ENCODE measurements at places on chromosomes 7 and 10.
A peak's percentile ranks its signal among the peaks of the same experiment; 100 is the strongest.

- peak; percentile 75 for DNase-seq
These were observed 4.7 kb upstream of the SPAG6 start for GRCh38 chr10:22340329-22341189.

DNA sequence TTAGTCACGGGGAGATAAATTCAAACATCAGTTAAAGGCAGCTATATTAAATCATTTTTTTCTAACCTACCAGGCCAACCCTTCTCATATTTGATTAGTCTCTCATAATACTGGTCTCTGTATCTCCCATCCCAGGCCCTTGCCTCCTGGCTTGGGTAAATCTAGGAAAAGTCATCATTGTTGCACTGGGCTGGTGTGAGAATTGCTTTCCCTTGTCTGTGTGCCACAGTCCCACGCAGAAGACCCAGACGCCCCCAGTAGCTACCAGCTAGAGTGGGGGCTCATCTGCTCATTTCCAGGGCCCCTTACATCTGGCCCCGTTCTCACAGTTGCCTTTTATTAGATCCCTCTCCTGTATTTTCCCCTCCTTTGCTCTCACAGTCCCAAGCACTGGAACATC, 67.6 kb upstream of the VIPR2 start:
- DNase-seq, result no peak

GRCh38 chr10:81135851-81136250, 598.1 kb downstream of the SH2D4B start:
- no peak for DNase-seq

- DNase-seq, result peak; percentile 86
These were observed 50.9 kb downstream of the AASS start for GRCh38 chr7:122092964-122093797.

DNA sequence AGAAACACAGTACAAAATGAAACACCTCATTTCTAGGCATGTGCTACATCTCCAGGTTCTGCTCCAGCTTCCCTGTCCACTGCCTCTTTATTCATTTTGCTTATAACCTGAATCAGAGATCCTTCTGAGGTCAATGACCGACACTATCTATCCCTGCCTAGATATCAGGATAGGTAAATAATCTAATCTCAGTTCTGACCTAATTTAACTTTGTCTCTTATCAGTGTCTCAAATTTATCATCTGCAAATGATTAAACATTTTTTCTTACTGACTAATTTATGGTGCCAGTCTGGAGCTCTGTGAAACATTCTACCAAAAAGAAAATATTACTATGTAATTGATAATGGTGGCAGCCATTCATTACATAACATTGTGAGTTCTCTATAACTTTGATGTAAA, 61.1 kb downstream of the SGCE start:
- DNase-seq, result no peak

DNA sequence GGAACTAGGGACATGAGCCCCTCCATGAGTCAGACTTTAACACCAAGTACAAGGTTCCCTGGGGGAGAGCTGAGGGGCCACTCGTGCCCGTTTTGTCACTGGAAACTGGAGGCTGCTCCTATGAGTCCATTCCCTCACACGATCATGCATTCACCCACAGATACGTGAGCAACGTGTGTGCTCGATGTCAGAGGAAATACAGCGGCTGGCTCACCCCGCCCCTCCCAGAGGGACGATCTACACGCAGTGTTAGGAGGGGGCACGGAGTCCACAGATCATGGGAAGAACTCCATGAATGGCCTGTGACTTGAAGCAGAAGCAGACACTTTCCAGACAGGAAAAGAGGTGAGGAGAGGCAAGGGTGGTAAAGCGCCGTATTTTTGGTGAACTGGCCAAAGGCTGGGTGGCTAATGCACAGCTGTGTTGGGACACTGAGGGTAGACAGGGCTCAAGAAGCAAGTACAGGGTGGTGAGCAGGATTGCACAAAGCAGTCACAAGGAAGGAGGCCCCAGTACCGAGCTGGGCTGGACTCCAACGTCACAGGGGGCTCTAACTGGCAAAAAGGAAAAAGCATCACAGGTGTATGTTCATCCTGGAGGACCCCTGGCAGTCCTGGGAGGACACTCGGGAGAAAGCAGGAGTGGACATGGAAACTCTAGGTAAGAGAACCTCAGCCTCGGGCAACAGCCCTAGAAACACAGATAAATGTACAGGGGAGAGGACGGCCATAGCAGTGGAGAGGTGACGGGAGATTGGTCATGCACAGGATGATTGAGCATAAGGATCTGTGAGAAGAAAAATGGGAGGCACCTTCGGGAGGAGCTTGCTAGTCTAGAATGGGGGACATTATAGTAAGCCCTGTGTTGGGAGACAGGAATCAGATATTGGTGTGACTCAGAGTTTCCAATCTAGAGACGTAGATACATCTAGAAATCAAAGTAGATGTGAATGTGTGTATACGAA, 41.2 kb downstream of the TNS3 start:
- no peak for DNase-seq

DNA sequence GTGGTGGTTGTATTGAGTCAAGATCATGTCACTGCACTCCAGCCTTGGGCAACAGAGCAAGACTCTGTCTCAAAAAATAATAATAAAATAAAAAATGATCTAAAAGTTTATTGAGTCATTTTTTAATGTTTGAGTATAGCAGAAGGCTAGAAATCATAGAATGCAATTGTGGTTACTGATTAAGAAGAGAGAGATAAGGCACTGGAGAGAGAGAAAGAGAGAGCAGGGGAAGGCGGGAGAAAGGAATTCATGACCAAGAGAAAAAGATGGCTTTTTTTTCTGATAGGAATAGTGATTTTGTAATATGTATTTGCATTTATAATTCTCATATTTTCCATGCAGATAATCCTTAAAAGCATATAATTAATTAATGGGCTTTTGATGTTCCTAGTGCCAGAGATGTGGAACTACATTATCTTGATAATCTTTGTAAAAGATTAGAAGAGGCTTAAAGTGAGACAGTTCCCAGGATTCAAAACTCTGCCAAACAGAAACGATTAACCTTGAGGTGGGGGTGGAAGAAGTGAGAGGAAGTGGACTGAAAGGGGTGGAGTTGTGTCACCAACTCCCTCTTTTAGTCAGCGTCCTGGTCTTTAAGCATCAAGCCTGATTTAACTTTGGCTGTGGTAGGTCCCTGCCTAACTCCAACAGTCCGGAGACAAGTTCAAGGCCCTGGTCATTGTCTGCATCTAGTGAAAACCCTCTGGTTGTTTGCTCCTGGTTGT, 76.2 kb downstream of the CHN2 start:
- peak; percentile 50 for DNase-seq

- peak; percentile 34 for DNase-seq
These were observed 254.6 kb downstream of the TNS3 start for GRCh38 chr7:47327346-47327697.
